ENCODE measurements at places on chromosomes 4 and X. TPM values are rescaled to one million over a fixed set of nuclear protein-coding genes. Genes with fewer than 3 reads are reported as not detected.

The MAGEA11 gene
- polyA plus RNA-seq, result not detected

The HPF1 gene
- polyA plus RNA-seq, result 41.3 TPM

The JAKMIP1 gene
- polyA plus RNA-seq, result 26.1 TPM

The SEC24B gene
- polyA plus RNA-seq, result 17.6 TPM

The GRIA2 gene
- not detected for polyA plus RNA-seq

The GAB1 gene
- polyA plus RNA-seq, result 0.02 TPM

The SSX2B gene
- polyA plus RNA-seq, result not detected

The POF1B gene
- not detected for polyA plus RNA-seq

The F8A3 gene
- 9.2 TPM for polyA plus RNA-seq

The TBC1D14 gene
- 48.5 TPM for polyA plus RNA-seq

The PNMA6A gene
- 0.29 TPM for polyA plus RNA-seq

The CLCN4 gene
- not detected for polyA plus RNA-seq
